ENCODE measurements at places on chromosomes 2 and 18. TPM values are rescaled to one million over a fixed set of nuclear protein-coding genes. Genes with fewer than 3 reads are reported as not detected.

GRCh38 chr18:47422524-47422923 is 171.1 kb upstream of the SKOR2 start:
- H3K4me3 ChIP-seq, result no peak overlapping the region
- H3K27me3 ChIP-seq, result no peaks in the 10 kb centered on the region
- peaks cover 3% of the 10 kb centered on the region for H3K4me1 ChIP-seq
- no peaks in the 10 kb centered on the region for H3K36me3 ChIP-seq

DNA sequence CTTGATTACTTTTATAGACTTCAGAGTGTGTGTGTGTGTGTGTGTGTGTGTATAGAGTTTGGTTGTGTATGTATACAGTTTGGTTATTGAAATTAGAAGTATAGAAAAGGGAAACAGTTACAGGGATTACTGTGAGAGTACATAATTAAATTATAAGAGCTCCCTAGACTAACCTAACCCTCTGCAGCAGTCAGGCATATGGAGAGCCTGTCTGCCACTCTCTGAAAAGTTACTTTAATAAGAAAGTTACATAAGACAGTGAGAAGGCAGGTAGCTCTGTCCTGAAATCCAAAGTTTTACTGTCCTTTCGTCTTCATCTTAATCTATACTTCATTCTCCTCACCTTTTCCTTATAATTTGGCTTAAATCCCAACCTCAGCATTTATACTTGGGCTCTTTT is 71.5 kb upstream of the EPB41L5 start:
- DNase-seq, result no peak
- H3K36me3 ChIP-seq, result no peaks in the 10 kb centered on the region
- no peak overlapping the region for H3K4me3 ChIP-seq

DNA sequence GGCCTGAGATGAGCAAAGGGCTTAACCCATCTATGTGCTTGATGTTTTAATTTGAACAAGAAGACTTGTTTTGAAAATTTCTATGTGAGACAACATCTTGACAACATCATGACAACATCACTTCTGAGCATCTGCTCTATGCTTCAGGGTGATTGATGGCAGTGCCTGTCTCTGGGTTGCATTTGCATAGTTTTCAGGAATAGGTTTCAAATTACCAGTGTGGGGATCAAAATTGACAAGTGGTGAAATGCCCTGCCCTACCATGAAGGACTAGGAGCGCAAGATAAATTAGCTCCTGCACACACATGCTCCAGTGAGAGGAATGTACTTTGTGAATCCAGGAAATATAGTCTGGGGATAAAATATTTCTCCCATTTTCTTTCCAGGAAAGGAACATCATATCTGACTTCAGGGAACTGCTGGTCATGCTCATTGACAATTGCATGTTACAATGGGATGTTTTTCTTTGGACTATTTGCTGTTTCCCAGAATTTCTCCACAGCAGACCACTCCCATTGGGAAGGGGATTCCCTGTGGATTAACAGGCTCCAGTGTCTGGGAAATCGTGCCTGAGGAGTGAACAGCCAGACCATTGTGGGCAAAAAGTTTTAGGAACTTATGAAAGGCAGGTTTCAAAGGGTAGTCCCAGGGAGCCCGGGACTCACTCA is 45.3 kb upstream of the IL1R2 start:
- H3K27me3 ChIP-seq, result no peaks in the 10 kb centered on the region
- H3K27ac ChIP-seq, result no peak overlapping the region
- no peak for DNase-seq
- H3K36me3 ChIP-seq, result no peaks in the 10 kb centered on the region
- H3K4me3 ChIP-seq, result no peak overlapping the region

DNA sequence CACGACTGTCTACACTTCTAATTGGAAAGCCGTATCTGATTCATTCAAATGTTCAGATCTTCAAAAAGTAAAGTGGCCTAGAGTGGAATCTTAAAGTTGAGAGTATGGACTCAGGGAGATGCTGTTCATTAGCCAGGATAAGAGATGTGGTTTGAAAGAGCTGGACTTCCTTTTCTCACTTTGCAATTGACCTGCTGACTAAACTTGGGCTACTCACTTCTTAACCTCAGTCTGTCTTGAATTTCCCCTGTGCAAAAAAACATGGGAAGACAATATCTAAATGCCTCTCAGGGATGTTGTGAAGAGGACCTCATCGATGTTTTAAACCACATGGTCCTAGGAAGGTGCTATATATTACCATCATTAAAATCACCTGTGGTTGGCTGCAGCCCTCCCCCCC is 64.1 kb downstream of the BCL2 start:
- H3K27ac ChIP-seq, result no peak overlapping the region
- H3K4me3 ChIP-seq, result no peak overlapping the region
- DNase-seq, result no peak
- H3K4me1 ChIP-seq, result peaks cover 53% of the 10 kb centered on the region
- no peaks in the 10 kb centered on the region for H3K36me3 ChIP-seq

DNA sequence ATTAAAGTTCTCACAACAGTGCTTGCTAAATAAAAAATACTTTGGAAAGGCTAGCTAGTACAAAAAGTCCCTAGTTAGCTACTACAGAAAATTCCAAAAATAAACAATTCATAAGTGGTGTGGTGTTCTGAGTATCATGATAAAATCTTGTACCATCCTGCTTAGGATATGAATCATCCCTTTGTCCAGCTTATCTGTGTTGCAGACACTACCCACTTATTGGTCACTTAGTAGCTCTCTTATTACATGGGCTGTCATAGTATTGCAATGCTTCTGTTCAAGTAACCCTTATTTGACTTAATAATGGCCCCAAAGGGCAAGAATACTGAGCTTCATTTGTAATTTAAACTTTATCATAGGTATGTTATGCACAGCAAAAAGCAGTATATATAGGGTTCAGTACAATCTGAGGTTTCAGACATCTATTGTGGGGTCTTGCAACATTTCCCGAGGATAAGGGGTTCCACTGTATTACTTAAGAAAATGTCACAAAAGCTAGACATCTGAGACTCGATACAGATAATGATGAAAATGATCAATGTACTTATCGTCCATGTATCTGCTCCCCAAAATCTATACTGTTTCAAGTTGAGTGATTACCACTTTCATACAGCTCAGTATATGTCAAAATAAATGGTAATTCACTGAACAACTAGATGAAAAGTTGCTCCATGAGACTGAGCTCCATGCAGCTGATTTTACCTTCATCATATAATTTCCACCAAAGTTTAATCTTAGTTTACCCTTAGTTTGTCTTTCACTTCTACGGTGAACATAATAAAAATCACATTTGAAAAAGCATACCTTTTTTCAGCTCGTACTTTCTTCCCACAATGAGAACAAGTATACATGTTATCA is 93.8 kb downstream of the C2orf74 start:
- no peak overlapping the region for H3K4me3 ChIP-seq
- no peaks in the 10 kb centered on the region for H3K36me3 ChIP-seq
- H3K27me3 ChIP-seq, result no peaks in the 10 kb centered on the region
- DNase-seq, result no peak

DNA sequence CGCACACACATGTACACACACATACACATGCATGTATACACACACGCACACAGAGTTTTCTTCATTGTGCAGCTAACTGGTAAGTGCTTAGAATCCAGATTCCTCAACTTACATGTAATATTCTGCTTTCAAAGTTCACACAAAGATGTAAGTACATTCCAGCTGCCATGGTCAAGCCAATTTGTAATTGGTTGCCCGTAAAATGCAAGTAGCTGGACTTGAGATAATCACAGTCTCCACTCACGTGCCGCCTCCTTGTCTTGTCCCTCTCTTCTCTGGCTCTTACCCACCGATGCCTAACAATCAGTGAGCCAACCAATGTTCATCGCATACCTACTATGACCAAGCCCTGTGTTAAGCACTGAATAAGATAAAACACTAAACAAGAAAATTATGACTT is 77.8 kb downstream of the SOCS6 start:
- no peak overlapping the region for H3K27ac ChIP-seq
- H3K4me1 ChIP-seq, result no peaks in the 10 kb centered on the region
- H3K36me3 ChIP-seq, result no peaks in the 10 kb centered on the region

- H3K4me1 ChIP-seq, result no peaks in the 10 kb centered on the region
- no peak overlapping the region for H3K27ac ChIP-seq
- H3K4me3 ChIP-seq, result no peak overlapping the region
- no peaks in the 10 kb centered on the region for H3K27me3 ChIP-seq
- H3K36me3 ChIP-seq, result no peaks in the 10 kb centered on the region
These were observed 61.5 kb downstream of the G6PC2 start for GRCh38 chr2:168962636-168963035.

DNA sequence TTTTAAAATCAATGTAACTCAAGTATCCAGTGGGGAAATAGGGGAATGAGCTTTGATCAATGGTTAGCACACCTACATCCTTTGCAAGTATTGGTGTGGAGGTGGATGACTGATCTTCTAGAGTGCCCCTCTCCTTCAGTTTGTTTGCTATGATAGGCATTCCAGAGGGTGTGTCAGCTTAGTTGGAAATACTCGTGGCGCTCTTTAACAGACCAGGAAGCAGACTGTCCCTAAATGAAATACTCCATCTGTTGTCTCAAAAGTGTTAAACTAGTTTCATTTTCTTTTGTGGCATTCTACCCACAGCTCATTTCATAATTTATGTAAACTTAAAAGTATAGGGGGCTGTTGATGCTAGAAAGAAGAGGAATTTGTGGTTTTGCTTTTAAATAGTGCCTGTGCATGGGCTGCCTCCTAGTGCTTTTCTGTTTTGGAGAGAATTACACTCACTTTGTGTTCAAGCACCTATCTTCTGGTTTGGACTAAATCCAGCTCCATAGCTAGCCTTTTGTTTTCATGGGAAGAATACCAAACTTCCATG is 66.2 kb downstream of the STAT1 start:
- H3K36me3 ChIP-seq, result no peaks in the 10 kb centered on the region
- DNase-seq, result no peak
- H3K4me3 ChIP-seq, result no peak overlapping the region
- H3K27ac ChIP-seq, result peak overlapping the region; percentile 38
- H3K27me3 ChIP-seq, result no peaks in the 10 kb centered on the region

- peaks cover 12% of the 10 kb centered on the region for H3K36me3 ChIP-seq
- H3K27me3 ChIP-seq, result no peaks in the 10 kb centered on the region
- H3K27ac ChIP-seq, result no peak overlapping the region
- H3K4me1 ChIP-seq, result peaks cover 5% of the 10 kb centered on the region
These were observed 15.4 kb downstream of the GDF7 start for GRCh38 chr2:20682167-20682920.

GRCh38 chr2:239279508-239280295 is 121.1 kb downstream of the HDAC4 start:
- no peak overlapping the region for H3K4me3 ChIP-seq
- peak overlapping the region; percentile 39 for H3K27ac ChIP-seq
- H3K4me1 ChIP-seq, result peaks cover 61% of the 10 kb centered on the region
- H3K36me3 ChIP-seq, result no peaks in the 10 kb centered on the region
- DNase-seq, result no peak
- H3K27me3 ChIP-seq, result no peaks in the 10 kb centered on the region

DNA sequence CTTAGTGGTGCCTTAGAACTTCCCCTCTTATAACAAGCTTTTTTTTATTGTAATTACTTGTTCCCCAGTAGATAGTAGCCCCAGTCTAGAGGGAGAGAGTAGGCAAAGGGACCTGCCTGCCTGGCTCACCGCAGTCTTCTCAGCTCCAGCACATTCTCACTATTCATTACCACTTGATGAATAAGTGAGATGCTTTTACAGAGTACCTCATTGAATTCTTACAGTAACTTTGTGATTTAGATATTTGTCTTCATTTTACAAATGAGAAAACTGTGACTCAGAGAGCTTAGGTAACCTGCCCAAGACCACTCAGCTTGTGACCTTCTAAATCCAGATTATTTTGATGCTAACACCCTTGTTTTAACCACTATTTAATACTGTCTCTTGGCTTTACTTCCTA is 77.8 kb downstream of the CHRNA1 start:
- H3K4me3 ChIP-seq, result no peak overlapping the region
- no peaks in the 10 kb centered on the region for H3K27me3 ChIP-seq
- DNase-seq, result no peak
- no peak overlapping the region for H3K27ac ChIP-seq
- peaks cover 11% of the 10 kb centered on the region for H3K4me1 ChIP-seq

GRCh38 chr18:47970664-47971531 is 40.4 kb upstream of the SMAD2 start:
- DNase-seq, result peak; percentile 58
- no peaks in the 10 kb centered on the region for H3K4me1 ChIP-seq
- H3K36me3 ChIP-seq, result no peaks in the 10 kb centered on the region
- H3K4me3 ChIP-seq, result no peak overlapping the region

- H3K4me1 ChIP-seq, result peaks cover 39% of the 10 kb centered on the region
- no peak for DNase-seq
- no peak overlapping the region for H3K27ac ChIP-seq
- H3K27me3 ChIP-seq, result no peaks in the 10 kb centered on the region
- peaks cover 7% of the 10 kb centered on the region for H3K36me3 ChIP-seq
- H3K4me3 ChIP-seq, result no peak overlapping the region
These were observed 1.8 kb downstream of the METTL5 start for GRCh38 chr2:169822785-169823392.

DNA sequence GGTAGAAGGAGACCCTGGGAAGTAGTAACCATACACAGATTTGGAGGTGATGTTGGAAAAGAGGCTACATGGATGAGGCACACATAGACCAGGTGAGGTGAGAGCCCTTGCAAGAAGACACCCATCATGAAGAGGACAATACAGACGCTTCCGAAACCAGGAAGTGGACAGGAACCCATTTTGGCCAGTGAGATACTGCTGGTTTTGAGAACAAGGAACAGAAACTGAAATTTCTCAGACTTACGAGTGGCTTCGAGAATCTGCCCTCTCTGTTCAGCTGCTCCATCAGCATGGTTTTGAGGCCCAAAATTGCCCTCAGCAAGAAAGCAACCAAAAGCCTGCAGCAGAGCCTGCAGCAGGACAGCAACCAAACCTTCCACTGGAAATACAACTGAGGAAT is 479.1 kb upstream of the NRXN1 start:
- no peaks in the 10 kb centered on the region for H3K4me1 ChIP-seq
- no peaks in the 10 kb centered on the region for H3K36me3 ChIP-seq

GRCh38 chr2:48414980-48415835 is 114.7 kb upstream of the STON1 start:
- H3K4me1 ChIP-seq, result peaks cover 2% of the 10 kb centered on the region
- H3K27me3 ChIP-seq, result no peaks in the 10 kb centered on the region
- H3K27ac ChIP-seq, result no peak overlapping the region
- no peak overlapping the region for H3K4me3 ChIP-seq
- H3K36me3 ChIP-seq, result no peaks in the 10 kb centered on the region

DNA sequence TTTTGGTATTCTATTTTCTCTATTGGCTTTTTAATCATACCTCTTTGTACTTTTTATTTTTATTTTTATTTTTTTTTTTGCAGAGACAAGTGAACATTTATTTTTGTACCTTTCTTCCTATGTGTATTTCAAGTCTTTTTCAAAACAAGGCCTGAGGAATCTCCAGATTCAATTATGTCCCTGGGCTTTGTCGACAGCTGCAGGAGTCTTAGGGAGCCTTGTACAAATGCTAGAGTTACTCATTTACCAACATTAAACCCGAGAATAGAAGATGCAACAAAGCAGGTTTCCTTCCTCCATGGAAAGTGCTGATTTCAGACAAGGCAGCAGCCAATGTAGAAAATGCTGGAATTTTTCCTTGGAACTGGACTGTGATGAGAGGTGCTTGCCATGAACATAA is 242.8 kb downstream of the TNS1 start:
- no peaks in the 10 kb centered on the region for H3K27me3 ChIP-seq
- no peak overlapping the region for H3K4me3 ChIP-seq
- no peak overlapping the region for H3K27ac ChIP-seq
- peaks cover 16% of the 10 kb centered on the region for H3K4me1 ChIP-seq

MTX2 gene
- 39.3 TPM for total RNA-seq

PPM1G gene
- total RNA-seq, result 45.4 TPM

PAX8 gene
- 1.7 TPM for total RNA-seq

GAREM2 gene
- 4.4 TPM for total RNA-seq

OTX1 gene
- total RNA-seq, result not detected

ELAC1 gene
- total RNA-seq, result 15.5 TPM

MREG gene
- total RNA-seq, result 11.8 TPM

TSPYL6 gene
- total RNA-seq, result not detected

IL1F10 gene
- not detected for total RNA-seq
